ENCODE measurements at places on chromosomes 7 and 10. TPM values are rescaled to one million over a fixed set of nuclear protein-coding genes. Genes with fewer than 3 reads are reported as not detected.

The IKZF1 gene
- not detected for total RNA-seq

The GIMAP1 gene
- total RNA-seq = 0.26 TPM

The ZNF727 gene
- total RNA-seq = 1.8 TPM

The AKR1C1 gene
- 330 TPM for total RNA-seq

The STOX1 gene
- 0.06 TPM for total RNA-seq

The CFAP43 gene
- total RNA-seq = 0.31 TPM

The AS3MT gene
- total RNA-seq = 8.2 TPM

The IL15RA gene
- 7.3 TPM for total RNA-seq

The H2BK1 gene
- not detected for total RNA-seq

The ADD3 gene
- total RNA-seq = 711 TPM

The RAB18 gene
- total RNA-seq = 67.2 TPM

The CPVL gene
- total RNA-seq = 0.13 TPM

The TMEM236 gene
- total RNA-seq = 0.06 TPM

The SEMA3E gene
- total RNA-seq = 0.06 TPM

The ACSL5 gene
- total RNA-seq = 0.92 TPM

The TMEM213 gene
- total RNA-seq = not detected

The C10orf105 gene
- total RNA-seq = under 0.01 TPM

The RHOBTB1 gene
- 13.8 TPM for total RNA-seq

The MICU1 gene
- 50.1 TPM for total RNA-seq

The PTPRE gene
- 1.7 TPM for total RNA-seq

The CACNB2 gene
- total RNA-seq = 0.31 TPM

The SLC13A1 gene
- total RNA-seq = not detected

The MNX1 gene
- total RNA-seq = not detected

The NACAD gene
- 0.53 TPM for total RNA-seq

The LANCL2 gene
- 17.0 TPM for total RNA-seq

The ZRANB1 gene
- 25.5 TPM for total RNA-seq

The WEE2 gene
- total RNA-seq = not detected

The MYO1G gene
- total RNA-seq = under 0.01 TPM

The LIPF gene
- not detected for total RNA-seq

The COBL gene
- total RNA-seq = not detected

The MBL2 gene
- total RNA-seq = not detected

The HOXA7 gene
- not detected for total RNA-seq

Data from aortic smooth muscle cell (primary cell).